Activated T-cell treated with anti-CD3 and anti-CD28 coated beads for 24 hours (primary cell): ENCODE measurements at places on chromosomes 3 and 15.

GRCh38 chr3:10665592-10665991, 150.4 kb upstream of the SLC6A11 start:
- DNase-seq, result no peak

DNA sequence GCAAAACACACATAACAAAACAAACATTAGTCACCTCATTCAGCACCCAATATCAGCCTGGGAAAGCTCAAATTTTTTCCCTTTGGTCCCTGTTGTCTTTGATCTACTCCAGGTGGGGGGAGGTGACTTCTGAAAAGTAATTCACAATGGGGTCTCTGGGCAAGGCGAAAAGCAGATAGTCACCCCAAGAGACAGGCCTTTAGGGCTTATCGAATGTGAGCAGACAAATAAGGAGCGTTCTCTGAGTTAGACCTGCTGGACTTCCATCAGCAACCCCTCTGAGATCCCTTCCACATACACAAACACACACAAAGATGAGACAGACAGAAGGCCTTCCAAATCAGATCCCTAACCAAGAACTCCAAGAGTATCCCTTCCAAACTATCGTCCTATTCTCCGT, 171.0 kb upstream of the SMAD3 start:
- DNase-seq, result no peak

- no peak for DNase-seq
Observed at GRCh38 chr3:60085649-60086048, 1035.8 kb upstream of the CFAP20DC start.

DNA sequence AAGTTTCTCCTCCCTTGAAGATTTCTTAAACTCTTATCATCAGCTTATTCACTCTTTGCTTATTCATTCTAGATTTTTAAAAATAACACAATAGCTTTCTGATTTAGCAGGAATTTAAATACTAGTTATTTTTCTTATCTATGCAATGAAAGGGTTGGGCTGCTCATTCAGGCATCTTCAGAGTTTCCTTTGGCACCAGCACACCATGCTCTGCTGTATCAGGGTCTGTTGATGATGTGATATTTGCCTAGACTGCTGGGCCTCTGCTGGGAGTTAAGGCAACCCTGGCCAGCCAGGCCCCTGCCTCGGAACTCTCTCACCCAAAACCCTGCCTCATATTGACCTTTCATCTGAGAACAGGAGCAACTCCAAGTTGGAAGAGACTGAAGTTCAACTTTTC, 35.0 kb downstream of the DRD3 start:
- no peak for DNase-seq

DNA sequence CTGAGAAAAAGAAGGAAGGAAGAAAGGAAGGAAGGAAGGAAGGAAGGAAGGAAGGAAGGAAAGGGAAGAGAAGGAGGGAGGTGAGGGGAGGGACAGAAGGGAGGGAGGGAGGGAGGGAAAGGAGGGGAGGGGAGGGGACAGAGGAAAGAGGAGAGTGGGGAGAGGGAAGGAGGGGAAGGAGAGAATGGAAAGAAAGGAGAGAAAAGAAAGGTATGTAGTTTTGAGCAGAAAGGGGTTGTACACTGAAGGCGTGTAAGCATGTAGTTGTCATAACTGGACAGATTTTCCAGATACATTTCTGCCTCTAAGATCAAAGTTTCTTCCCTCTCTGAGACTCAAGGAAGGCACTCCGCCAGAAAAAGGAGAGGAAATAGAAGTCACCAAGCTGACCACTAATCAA, 113.4 kb upstream of the KBTBD8 start:
- DNase-seq, result no peak

DNA sequence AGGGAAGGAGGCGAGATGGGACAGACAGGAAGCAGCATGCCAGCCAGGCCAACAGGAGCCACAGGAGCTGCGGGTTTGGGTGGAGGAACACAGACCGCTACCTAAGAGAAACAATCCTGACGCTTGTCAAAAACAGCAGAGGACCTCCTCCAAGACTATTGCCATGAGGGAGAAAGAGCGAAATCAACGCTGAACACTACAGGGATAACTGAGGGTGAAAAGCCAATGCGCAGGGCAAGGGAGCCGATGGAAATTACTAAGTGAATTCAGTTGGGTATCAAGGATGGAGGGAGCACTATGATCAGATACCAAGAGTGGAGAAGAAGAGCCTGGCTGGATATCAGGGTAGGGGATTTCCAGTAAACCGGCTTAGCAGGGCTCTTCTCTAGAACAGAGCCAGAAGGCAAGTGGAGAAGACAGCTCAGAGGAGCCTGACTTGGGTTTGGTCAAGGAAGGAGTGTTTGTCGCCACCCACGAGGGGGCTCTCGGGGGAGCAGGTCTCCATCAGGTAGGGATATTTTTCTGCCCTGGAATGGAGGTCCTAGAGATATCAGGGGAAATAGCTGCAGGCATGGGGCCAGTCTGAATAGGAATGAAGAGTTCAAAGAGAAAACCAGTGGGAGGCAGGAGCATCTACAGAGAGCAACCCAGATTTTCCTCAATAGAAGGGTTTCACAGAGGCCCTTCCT, 48.4 kb downstream of the SLC41A3 start:
- no peak for DNase-seq

DNA sequence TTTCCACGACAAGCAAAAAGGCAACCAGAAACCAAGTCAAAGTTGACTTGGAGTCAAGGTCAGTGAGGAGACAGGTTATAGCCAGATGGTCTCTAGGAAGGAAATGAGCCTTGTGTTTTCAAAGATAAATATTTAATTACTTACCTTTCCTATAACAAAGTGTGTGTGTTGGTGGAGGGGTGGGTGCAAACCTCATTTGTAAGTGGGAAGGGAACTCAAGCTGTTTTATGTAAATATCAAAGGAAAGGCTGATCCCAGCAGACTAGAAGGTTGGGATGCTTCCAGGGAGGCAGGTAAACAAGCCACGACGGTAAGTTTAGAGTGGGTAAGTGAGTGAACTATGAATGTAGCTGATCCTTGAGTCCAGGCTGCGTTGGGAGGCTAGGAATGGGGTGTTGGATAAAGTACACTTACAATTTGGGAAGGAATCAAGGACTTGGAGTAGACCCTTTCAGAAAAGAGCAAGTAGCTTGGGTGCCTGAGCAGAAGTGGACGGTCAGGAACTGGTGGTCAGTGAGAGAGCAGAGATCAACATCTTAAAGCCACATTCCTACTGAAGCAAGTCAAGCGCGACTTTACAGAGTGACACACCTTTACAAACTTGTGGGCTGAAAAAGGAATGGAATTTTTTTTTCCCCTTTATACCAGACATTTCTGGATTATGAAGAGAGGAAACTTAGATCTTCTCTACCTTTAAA, 82.0 kb upstream of the TBL1XR1 start:
- no peak for DNase-seq
